Omental fat pad (tissue), 4 donors: ENCODE measurements at places on chromosomes 11 and 22.
A peak's percentile ranks its signal among the peaks of the same experiment; 100 is the strongest.

DNA sequence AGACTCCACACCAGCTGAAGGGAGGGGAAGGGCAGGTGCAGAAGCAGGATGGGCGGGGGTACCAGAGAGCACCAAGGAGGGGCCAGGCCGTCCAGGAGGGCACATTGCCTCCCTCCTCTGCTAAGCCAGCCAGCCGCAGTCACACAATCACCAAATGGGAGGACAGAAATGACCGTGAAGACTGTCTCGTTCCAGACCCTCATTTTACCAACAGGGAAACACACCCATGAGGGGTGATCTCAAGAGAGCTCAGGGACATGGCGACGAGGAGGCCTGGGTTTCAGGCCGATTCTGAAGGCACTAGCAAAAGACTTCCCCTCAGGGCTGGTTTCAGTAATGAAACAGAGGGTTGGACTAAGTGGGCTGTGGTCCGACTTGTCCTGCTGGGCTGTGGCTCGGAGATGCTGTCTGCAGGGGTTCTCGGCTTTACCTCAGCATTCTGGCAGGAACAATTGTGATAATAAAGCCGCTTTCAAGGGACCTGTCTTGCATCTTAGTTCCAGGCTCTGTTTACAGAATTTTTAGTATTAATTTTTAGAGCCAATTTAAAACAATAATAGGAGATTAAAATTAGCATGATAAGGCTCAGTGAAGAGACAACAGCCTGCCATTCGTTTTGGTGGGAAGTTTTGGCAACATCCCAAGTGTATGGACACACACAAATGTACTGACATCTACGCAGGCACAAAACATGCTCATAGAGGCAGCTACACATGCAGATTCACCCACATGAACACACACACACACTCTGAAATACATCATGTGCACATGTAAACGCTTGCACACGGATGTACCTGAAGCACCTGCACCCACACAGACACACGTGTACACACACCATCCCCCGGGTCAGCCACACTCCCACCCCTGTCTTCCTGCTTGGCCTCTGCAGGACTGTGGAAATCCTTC lies 2.0 kb upstream of the B3GAT1 start:
- no peak for DNase-seq

GRCh38 chr22:44666207-44666585 lies 35.8 kb upstream of the PRR5 start:
- DNase-seq, result no peak

DNA sequence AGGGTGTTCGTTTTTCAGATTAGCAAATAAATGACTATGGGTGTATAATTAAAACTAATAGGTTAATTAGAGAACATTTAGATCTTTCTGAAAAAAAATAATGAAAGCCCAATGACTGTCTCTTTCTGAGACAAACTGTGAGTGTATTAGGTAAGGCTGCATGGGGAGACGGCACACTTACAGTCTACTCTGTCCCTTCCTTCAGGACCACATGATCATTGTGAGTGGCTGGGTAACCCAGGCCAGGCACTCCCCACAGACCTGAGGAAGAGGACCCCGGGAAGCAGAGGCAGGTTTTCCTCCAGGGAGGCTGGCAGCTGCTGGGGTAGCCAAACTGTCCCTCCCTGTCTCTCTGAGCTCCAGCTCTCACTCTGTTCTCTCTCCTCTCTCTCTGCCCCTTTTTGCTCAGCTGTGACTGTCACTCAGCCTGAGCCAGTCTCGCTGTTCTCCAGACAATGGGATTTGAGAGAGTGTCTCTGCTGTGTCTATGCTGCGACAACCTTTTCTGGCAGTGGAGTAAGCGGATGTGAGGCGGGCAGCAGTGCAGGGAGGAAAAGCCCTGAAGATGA lies 83.1 kb upstream of the NCAM1 start:
- DNase-seq, result no peak

DNA sequence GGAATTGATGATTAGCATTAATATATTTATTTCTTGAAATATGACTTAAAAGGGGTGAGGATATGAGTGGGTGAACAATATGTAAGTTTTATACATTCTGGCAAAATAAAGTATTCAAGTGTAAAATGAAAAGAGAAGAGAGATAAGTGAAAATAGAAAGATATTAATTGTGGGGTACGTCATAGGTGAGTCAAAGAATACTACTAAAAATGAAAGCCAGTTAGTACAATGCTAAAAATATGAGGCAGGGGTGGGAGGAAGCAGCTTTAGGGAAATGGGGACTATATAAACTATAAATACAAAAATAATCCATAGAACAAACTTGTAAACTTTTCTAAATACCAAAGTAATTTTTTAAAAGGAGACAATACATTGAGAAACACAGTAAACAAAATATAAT lies 661.4 kb downstream of the CNTN5 start:
- no peak for DNase-seq

DNA sequence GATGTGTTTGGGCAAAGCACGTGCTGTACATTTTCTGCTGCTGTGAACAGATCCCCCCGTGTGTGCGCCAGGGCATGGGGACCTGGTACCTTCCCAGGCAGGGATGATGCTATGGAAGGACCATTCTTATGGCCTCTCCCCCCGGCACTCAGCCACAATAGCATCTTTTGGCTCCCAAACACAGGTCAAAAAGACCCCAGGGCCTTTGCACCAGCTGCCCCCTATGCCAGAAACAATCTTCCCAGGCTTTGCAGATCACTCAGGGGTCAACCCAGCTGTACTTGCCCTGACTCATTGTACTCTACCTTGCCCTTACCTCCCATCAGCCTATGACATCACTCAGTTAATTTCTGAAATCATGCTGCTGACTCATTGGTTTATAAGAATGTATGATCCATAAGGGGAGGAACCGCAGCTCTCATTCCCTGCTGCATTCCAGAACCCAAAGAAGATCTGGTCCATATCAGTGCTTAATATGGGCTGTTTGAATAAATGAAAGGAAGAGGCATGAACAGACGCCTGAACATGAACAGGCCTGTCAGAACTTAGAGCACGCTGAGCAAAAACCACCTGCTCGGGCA lies 100.7 kb downstream of the CELSR1 start:
- no peak for DNase-seq

DNA sequence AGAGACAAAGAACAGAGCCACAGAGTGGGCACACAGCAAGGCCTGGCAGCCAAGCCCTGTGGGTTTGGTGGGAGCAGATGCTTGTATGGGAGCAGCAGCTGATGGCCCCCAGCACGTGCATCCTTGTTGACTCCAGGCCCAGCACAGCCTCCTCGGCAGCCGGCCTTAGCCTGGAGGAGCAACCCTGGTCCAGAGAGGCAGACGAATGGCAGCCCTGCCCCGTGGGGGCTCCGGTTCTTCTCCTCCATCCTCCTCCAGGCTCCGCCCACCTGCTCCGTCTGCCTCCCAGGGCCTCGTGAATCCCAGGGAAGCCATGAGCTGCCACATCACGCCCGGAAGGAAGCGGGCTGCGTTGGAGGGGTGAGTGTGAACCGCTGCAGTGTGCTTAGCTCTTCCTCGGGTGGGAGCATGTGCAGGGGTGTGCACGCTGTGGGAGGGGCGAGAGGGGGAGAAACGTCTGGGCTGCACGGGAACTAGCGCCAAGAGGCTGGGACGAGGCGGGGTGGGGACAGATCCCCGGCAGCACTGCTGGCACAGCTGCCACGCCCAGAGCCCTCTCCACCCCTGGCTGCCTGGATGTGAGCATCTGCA lies 36.3 kb upstream of the JAM3 start:
- DNase-seq, result no peak

- no peak for DNase-seq
Measured at GRCh38 chr11:35160902-35161597, 22.1 kb downstream of the CD44 start.

DNA sequence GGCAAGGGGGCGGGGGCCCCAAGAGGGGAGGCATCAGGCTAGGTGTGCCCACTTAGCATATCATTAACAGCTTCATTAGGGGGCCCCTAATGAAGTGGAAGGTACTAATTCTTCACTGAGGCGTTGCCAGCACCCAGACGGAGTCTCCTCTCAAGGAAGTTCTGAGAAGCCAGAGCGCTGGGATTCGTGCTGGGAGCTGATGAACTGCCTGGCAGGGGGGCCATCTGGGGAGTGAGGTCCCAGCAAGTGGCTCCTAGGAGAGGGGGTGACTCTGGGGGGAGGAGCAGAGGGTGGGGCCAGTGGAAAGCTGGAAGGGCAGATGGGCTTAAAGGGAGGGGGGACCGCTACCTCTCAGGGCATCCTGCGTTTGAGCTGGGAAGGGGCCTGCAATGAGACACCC lies 29.8 kb downstream of the DAGLA start:
- no peak for DNase-seq

GRCh38 chr11:118572981-118573550 lies 857 bp downstream of the ARCN1 start:
- no peak for DNase-seq

- DNase-seq, result no peak
Measured at GRCh38 chr11:111937461-111937769, 272 bp downstream of the DIXDC1 start.

- DNase-seq, result peak; percentile 54
Measured at GRCh38 chr11:34358728-34359547, 1.1 kb upstream of the ABTB2 start.

DNA sequence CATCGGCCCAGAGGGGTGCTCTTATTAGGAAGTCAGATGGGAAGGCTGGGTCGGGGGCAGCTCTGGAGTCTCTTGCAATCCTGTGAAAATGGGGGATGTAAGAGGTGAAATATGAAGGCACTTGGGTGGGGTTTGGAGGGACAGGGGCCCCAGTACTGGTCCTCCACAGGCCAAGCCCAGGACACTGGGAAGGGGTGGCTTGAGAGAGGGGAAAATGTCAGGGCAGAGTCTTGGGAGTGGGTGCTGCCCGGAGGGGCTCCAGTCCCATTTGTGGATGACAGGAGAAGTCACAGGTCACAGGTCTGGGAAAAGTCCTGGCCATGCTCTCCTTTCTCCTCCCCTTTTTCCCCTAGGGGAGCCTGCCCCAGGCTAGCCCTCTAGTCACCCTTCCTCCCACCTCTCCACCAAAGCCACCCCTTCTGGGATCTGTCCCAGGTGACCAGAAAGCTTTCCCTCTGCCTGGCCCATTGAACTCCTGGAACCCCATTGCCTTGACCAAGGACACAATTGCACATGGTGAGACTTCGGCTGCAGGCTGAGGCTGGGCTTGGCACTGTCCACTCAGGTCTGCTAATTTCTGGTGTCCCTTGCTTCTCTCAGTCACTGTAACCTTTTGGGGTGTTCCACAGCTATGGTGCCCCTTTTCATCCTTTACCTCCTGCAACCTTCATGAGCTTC lies 1465.0 kb downstream of the TBC1D22A start:
- DNase-seq, result no peak
